Esophagus squamous epithelium (tissue), 5 donors: ENCODE measurements at places on chromosomes 3 and 15.

GRCh38 chr15:90192961-90193786 lies 8.0 kb upstream of the SEMA4B start:
- DNase-seq = no peak

- DNase-seq = no peak
Observed at GRCh38 chr3:51375136-51375535, 10.0 kb upstream of the MANF start.

GRCh38 chr3:19886404-19886803 lies 47.6 kb downstream of the EFHB start:
- no peak for DNase-seq

- DNase-seq = no peak
Observed at GRCh38 chr3:12371525-12372140, 82.8 kb downstream of the PPARG start.

DNA sequence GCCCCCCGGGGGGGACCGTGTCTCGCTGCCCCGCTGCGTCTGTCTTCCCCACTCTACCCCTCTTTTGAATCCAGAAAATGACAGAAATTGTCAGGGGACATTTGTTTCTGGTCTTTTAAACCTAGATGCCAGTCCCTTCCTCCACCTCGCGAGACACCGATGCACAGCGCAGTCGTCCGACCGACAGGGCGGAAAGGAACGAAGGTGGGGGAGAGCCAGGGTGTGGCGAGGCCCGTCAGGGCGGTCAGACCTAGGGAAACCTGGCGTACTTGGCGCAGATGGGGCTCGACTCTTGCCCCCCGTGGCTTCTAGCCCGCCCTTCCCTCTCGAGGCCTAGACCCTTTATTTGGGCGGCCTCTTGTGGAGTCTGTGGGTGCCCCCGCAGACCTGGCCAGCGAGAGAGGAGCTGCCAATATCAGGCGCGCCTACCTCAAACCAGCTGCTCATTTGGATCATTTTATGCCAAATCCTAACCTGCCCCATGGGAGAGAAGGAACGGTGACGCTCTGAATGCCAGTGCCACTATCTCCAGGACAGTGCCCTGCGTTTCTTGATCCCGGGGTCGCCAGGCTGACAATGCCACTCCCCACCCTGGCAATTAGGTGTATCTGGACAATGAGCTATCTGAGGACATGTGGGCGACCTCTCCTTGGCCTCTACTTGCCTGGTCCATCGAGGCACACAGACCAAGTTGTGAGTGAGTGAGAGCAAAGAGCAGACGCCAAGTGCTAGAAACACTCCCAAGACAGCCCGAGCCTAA lies 500 bp upstream of the RAB6B start:
- no peak for DNase-seq

- DNase-seq = no peak
Observed at GRCh38 chr15:73782344-73782959, 29.3 kb upstream of the INSYN1 start.

DNA sequence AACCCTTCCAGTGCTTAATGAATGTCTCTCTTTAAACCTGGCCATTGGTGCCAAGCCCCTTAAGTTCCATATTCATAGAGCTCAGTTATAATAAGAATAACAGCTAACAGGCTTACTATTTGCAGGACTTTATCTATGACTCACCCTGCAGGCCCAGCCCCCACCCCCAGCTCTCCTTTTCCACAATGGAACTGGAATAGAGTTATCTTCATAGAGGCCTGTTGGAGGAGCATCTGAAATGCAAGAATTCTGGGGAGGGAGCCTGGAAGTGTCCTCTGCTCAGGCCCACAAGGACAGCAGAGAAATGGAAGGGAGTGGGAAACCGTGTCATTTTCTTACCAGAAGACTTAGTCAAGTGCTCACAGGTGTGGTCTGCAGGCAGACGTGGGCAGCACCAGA lies 52.8 kb downstream of the SEMA5B start:
- DNase-seq = no peak

GRCh38 chr15:78075490-78076230 lies 1.9 kb downstream of the TBC1D2B start:
- DNase-seq = no peak

DNA sequence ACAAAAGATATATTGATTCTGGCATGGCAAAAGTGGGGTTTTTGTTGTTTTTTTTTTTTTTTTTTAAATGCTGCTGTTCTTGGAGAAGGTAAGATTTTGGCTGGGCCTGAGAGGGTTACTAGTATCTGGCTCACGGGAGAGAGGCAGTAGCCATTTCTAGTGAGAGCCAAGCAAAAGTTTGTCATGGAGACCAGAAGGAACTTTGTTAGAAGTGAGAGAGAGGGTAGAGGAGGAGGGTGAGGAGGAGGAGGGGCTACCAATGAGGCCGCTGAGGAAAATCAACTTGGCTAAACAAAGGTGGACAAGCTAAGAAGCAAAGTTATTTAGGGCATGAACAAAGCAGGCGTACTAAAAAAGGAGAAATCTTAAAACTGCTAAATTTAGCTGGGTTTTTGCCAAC lies 48.9 kb upstream of the STRIT1 start:
- DNase-seq = no peak

GRCh38 chr15:51144021-51144532 lies 49.4 kb upstream of the TNFAIP8L3 start:
- DNase-seq = no peak

GRCh38 chr3:152609891-152610290 lies 225.0 kb upstream of the P2RY1 start:
- no peak for DNase-seq

DNA sequence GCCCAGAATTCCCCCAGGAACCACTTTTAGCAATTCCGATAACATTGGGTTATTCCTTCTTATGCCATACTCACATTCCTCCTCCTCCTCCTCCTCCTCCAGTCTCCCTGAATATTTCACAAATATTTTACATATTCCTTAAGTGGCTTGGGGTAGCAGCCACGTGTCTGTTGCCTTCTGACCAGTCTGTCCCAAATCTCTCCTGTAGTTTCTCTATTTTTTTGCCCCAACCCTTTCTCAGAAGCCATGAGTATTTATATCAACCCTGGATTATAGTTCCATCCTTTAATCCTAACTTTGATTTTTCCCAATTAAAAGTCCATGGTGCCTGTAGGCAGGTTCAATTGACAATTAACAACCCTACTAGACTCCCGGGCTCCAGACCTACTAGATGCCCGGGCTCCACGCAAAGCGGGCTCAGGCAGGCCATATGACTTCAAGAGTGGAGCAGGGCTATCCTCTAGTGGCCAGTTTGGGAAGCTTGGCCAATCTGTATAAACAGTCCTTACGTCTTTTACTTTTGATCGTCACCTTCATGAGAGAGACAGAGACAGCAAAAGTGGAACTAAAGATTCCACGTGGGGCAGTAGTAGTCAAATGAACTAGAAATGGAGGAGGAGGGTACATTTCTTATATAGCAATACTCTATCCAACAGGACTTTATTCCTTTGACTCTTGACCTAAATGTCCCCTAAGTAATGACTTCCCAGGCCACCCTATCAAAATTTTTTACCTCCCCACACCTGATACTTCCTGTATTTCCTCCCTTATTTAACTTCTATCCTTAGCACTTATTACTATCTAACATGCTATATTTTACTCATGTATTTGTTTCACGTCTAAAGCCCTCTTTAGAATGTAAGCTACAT lies 69.7 kb downstream of the USF3 start:
- DNase-seq = no peak

DNA sequence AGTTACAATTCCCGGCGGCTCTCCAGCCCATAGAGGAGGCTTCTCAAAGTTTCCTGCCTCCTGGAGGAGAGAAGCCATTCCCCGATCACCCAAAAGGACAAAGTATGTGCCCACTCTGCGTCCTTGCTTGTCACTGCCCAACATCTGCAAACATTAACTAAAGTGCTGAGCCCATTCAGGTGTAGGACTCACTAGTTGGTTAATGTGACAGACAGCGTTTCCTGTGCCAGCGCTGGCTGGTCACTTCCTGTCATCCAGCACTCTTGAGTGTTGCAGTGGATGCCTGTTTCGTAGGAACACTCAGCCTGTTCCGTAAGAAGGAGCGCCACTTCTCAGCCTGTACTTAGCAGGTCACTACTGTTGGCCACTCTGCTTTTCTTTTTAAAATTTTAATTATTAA lies 100.3 kb downstream of the APBA2 start:
- no peak for DNase-seq

DNA sequence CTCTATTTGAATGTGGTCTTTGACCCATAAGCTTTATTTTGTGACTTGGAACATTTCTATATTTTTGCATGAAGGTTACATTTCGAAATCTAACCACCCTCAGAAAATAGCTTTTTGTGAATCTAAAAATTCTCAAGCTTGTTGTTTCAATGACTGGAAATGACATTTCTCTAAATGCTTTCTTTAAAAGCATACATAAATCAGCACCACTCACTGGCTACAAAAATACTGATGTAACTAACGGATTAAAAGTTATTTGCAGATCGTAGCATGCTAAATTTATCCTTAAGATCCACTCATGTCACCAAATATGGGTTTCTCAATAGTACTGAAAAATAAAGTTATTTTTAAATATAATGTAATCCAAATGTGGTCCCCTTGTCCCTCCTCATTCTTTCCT lies 55.2 kb upstream of the ACAN start:
- DNase-seq = no peak

- no peak for DNase-seq
Observed at GRCh38 chr3:128400671-128401070, 66.0 kb downstream of the DNAJB8 start.

DNA sequence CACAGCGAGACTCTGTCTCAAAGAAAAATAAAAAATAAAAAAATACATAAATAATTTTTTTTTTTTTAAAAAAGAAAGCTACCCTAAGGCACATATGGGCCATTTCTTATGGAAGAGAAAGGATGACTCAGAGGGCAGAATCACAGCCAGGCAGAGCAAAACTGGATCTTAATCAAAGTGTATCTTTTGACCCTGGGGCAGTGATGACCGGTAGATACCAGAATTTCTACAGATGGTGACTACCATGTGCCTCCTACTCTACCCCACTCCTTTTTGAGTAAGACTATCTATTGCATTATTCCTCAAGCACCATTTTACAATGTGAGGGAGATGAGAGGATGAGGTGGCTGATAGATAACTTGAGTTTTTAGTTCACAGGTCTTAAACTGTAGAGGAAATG lies 26.0 kb downstream of the TARS3 start:
- DNase-seq = no peak

- no peak for DNase-seq
Observed at GRCh38 chr15:92960996-92961681, 61.0 kb downstream of the CHD2 start.

GRCh38 chr3:52088445-52089367 lies 32.3 kb upstream of the DUSP7 start:
- no peak for DNase-seq

DNA sequence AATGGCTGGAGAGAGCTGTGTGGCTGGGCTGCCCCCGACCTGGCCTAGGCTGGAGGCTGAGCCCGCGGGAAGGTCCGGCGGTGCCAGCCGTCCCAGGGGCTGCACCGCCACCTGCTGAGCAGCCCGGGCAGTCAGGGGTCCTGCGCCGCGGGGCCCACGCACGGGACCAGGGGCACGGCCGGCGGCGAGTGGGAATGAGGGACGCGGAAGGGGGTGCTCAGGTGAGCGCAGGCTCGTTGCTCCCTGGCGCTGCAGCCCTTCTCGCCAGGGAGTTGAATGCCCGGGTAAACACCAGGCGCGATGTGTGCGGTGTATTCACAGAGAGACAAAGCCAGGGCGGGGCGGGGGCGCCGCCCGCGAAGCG lies 666 bp upstream of the SEMA3F start:
- no peak for DNase-seq

DNA sequence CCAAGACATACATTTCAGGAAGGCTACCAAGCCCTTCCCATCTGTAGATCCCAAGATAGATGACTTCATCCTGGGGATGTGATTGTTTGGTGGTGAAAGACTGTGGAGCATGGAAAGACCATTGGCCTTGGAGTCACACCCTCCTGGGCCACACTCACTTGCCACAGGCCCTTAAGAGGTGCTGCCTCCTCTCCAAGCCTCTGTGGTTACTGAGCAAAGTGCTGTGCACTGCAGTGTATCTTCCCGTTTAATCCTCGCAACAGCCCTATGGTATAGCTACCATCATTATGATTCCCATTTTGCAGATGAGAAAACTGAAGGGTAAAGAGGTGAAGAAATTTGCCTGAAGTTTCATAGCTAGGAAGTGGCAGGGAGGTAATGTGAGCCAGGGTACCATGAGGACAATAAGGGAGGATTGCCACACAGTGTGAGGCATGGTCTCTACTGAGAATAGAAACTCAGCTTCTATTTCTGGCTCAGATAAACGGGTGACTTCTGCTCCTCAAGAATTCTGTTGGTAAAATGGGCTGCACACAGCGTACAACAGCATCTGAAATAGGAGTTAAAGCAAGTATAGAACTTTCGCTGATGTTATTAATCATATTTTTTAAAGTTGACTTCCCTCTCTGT lies 23.9 kb upstream of the RHO start:
- DNase-seq = no peak

- no peak for DNase-seq
Observed at GRCh38 chr3:111577798-111578685, 17.1 kb downstream of the ZBED2 start.

DNA sequence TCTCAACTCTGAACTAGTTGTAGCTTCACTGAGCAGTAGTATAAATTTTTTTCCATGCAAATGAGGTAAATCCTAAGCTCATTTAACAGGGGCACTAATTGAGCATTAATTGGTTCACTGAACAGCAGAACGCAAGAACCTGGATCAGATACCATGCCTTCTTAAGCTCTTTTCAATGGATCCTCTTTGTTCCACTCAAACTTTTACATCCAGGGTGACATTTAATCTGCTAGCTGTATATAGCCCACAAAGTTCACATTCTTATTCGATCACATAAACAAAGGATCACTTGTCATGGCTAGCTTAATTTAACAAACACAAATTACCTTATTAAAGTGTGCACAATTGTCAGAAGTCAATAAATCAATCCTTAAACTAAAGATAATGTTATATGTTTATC lies 281.6 kb downstream of the CNTN6 start:
- DNase-seq = no peak

GRCh38 chr3:150091626-150092025 lies 120.9 kb upstream of the PFN2 start:
- DNase-seq = no peak

DNA sequence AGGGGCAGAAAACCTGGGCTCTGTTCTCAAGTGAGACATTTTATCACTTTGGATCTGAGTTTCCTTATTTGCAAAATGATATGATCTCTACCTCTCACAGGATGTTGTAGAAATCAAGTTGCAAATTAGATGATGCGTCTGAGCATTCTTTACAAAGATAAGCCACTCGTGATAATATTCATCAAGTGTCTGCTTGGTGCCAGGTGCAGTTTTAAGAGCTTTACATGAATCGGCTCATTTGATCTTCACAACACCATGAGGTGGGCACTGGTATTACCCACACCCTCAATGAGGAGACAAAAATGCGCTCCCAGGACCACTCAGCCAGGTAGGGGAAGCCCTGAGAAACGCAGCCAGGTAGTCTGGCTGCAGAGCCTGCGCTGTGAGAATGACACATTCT lies 59.1 kb upstream of the CA12 start:
- no peak for DNase-seq
